ENCODE measurements at places on chromosomes 3 and 15.

DNA sequence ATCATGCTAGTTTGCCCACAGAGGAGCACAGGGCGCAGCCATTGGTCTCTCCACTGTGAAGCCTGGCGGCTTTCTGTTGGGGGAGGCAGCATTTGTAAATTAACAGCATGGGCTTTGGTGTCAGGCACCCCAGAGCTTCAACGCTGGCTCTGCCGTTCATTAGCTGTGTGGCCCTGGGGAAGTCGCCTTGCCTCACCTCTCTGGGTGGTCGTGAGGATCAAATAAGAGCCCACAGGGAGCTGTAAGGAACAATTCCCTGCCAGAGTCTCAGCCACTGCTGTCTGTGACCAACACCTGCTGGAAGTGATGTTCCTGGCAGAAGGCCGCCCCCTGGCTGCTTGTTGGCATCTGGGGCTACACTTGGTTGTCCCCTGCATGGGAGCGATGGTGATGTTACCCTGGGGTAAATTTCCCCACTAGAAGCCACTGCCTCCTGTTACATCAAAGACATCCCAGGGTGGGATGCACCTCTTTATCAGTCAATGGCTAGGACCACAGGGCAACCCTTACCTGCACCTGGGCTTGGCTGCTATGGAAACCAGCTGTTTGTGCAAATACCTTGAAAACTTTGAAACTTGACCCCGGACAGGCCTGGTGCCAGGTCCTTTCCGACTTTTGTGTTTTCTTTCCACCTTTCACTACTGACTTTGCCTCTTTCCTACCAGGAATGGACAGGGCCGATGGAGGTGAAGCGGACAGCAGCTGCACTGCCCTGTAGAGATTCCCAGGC, 36.9 kb downstream of the DNASE1L3 start:
- no peak for DNase-seq

DNA sequence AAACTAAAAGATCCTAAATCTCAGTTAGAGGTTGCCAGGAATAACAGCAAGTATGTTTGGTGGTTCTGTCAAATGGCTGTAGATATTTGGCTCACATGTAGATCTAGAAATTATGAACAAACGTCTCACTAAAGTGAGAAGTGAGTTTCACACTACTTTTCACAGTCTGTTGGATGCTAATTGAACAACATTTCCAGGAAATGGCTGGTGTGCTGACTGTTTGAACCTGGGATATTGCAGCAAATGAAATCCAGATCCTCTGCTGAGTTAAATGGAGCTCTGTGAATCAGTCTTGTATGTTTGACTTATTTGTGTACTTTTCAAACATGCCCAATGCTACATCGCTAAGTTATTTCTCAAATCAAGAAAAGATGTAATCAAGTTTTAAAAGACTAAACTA, 21.3 kb upstream of the RSL24D1 start:
- DNase-seq, result no peak

DNA sequence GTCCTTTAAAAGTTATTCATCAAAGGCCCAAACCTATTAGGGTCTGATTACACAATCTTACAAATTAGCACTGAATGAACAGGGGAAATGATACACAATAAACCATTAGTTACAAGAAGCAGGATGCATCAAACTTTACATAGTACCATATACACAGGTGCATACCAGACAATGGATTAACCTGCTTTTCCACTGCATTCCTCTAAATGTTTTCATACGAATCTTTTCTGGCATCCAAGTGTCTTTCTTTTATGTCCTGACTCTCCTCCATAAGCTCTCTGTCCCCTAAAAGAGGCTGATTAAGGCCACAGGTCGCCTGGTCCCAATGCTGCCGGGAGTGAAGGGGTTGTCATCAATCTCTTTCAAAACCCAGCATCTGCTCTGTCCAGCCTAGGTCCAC, 11.4 kb downstream of the FBN1 start:
- no peak for DNase-seq

GRCh38 chr3:36786921-36787890, 22.9 kb upstream of the DCLK3 start:
- DNase-seq, result no peak

- DNase-seq, result no peak
Measured at GRCh38 chr15:75705854-75706681, 6.6 kb downstream of the CSPG4 start.

DNA sequence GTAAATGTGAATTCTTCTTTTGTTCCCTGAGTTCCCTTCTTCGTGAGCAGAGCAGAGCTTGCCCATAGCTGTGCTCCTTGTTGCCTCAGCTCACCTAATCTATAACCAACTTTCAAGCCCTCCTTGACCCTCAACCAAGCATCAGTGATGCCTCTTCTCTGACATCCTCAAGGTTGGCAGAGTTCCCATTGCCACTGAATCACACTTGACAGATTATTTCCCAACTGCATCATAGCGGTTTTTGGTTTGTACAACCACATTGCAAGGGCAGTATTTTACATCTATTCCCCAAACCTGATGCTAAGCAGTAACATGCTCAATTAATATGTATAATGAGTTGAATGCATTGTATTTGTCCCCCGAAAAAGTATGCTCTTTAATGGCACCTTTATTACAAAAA, 133.0 kb upstream of the SNTN start:
- no peak for DNase-seq

DNA sequence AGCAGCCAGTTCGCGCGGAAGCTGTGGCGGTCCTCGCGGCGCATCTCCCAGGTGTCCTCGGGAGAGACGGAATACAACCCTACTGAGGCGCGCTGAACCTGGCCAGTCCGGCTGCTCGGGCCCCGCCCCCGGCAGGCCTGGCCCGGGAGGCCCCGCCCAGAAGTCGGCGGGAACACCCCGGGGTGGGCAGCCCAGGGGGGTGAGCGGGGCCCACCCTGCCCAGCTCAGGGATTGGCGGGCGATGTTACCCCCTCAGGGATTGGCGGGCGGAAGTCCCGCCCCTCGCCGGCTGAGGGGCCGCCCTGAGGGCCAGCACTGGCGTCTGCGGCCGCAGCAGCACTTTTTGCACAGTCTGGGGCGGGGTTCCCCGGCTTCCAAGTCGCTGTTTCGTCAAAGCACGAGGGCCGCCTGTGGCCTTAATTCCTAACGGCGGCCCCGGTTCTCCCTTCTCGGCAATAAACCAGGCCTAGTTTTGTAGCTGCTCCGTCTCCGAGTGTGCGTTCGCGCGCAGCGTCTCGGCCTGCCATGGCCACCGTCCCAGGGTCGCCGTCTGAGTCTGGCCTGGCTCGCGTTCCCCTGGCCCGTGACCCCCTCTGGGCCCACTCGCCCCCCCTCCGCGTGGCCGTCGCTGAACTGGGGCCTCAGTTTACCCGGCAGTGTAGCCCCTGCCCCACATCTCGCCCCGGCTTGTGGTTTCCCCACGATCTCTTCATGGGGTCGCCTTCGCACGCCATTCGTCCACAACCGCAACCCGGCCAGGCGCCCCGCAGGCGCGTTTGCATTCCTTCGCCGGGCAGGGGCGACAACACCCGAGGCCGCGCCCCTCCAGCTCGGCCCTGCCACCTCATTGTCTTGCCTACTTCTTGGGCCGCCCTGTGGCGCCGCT, 30.0 kb downstream of the NBEAL2 start:
- DNase-seq, result no peak

DNA sequence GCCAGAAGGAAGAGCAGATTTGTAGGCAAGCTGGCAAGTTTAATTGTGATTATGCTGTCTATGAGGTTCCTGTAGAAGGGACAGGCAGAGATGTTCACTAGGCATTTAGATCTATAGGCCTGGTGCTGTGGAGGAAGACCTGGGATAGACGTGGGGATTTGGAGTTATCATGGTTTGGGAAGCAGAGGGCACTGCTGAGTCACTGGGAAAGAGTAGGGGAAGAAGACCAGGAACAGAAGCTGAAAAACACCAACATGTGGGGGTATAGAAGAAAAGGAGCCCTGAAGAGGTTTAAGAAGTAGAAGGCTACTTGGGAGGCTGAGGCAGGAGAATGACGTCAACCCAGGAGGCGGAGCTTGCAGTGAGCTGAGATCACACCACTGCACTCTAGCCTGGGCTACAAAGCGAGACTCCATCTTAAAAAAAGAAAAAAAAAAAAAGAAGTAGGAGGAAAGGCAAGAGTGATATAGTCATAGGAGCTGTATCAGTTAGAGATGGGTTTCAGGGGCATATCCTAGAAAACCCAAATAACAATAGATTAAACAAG, 19.3 kb downstream of the GRK7 start:
- DNase-seq, result no peak

GRCh38 chr15:85443593-85444087, 63.2 kb downstream of the AKAP13 start:
- DNase-seq, result no peak

DNA sequence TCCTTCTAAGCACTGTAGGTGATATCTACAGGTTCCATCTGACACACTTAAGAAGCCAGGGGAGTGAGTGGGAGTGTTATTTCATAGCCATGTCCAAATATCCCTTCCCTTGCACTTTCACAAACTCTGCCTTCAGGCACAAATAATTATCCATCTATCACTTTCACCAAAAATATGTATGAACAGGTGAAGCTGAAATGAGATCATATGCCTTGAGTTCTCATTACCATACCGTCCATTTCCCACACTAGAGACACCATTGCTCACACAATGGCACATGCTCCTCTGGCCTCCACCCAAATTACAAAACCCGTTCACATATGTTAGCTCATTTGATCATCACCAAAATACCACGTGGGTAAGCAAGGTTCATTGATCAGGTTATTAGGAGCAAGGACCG, 151.9 kb upstream of the BNIP2 start:
- no peak for DNase-seq

DNA sequence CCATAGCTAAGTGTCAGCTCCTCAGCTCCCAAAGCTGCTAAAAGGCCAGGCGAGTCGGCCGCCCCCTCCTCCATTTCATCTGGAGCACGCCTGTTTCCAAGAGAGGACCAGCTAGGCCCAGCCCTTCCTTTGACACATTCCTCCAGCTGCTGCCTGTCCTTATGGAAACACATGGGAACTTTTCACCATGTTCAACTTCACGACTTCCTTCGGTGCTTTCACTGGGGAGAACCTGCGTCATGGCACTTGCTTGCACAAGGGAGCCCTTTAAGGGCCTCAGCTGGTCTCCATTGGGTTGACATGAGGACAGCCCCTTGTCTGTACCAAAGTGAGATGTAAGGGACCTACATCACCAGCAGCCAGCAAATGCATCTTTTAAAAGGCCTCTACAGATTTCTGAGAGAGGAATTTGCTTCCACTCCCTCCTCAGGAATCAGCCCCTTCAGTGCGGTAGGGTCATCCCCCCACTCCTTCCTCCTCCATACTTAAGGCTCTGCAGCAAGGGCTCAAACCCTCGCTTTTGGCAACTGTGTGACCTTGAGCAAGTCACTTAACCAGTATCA, 2.1 kb downstream of the MAGI1 start:
- DNase-seq, result no peak

GRCh38 chr3:126267169-126267975, 87.0 kb upstream of the ALDH1L1 start:
- no peak for DNase-seq

DNA sequence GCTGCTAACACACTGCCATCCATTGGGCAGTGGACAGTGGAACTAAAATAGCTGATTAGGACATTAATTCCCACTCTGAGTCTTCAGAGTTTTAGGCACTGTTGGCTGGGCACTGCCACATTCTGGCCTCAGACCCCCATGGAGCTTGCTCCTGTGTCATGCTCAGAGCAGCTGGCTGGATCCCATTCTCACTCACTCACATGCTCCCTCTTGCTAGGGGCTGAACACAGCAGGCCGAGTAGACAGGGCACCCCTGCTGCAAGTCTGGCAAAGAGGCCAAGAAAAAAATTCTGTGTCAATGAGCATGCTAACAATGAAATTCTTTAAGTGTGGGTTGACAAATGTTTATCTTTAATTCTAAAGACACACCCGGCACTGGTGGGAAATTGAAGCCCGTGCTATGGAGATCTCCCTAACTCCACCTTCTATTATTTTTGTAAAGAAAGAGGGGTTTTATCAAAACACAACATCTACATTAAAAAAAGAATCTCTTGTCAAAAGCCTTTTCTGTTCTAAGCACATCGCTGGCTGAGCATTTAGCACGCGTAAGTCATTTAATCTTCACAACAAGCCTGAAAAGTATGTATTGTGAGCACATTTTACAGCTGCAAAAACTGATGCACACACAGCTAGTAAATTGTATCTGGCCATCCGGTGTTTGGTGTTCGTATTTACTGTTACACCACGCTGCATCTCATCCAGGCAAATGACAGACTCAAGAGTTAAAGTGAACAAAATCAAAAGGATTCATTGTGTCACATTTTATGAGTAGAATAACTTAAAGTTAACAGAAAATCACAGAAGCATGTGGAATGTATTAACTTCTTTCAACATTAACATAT, 362.1 kb downstream of the PLOD2 start:
- no peak for DNase-seq

- no peak for DNase-seq
Measured at GRCh38 chr15:85412956-85413854, 32.8 kb downstream of the AKAP13 start.

DNA sequence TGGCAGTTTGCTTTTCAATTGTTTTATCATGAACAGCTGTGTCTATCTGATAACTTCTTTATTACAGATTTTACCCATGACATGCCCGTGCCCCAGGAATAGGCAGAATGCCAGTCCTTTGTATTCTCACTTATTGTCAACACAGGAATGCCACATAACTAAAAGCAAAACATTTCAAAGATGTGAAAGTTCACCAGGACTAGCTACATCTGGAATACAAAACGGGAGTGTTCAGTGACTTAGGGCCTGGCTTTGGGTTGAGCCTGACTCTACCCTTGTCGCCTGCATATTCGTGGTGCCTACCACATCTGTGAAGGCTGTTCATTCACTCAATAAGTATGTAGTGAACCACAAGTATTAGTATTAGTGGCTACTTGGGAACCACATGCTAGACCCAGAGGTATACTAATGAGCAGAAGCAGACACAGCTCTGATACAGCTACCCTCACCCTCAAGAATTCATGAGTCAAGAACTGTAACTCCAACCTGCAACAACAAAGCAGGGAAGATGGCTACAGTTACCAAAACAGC, 2.9 kb downstream of the TNFSF10 start:
- DNase-seq, result no peak

- DNase-seq, result no peak
Measured at GRCh38 chr15:40955930-40956540, 2.8 kb downstream of the CHAC1 start.

- DNase-seq, result no peak
Measured at GRCh38 chr3:119457246-119457645, 6.2 kb downstream of the TMEM39A start.

GRCh38 chr3:72280876-72281275, 495.9 kb upstream of the PROK2 start:
- DNase-seq, result no peak

GRCh38 chr3:15326037-15326436, 6.3 kb downstream of the SH3BP5 start:
- no peak for DNase-seq

- no peak for DNase-seq
Measured at GRCh38 chr3:61669668-61670299, 108.4 kb downstream of the PTPRG start.

GRCh38 chr3:66604481-66604880, 103.7 kb upstream of the LRIG1 start:
- no peak for DNase-seq

DNA sequence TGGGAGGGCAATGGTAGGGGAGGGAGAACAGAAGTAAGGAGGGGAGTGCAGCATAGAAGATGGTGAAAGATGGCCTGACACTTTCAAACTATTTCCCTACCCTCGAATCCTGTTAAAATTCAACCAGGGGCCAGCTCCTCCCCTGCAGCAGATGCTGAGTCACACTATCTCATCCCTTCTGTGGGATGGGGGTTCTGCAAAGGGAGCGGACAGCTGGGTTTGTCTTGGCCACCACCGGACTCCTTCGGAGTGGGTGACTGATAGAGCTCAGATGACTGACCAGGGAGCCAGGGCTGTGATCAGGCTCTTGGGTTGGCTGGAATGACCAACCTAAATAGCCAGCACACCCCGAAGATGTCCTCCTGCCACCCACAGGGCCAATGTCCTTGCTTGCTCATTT, 33.6 kb upstream of the TMCC1 start:
- DNase-seq, result no peak

- DNase-seq, result no peak
Measured at GRCh38 chr3:19972054-19972453, 25.2 kb downstream of the RAB5A start.
